COR-L47 (cell line): ENCODE measurements at places on chromosomes 7 and 10.
A peak's percentile ranks its signal among the peaks of the same experiment; 100 is the strongest.

DNA sequence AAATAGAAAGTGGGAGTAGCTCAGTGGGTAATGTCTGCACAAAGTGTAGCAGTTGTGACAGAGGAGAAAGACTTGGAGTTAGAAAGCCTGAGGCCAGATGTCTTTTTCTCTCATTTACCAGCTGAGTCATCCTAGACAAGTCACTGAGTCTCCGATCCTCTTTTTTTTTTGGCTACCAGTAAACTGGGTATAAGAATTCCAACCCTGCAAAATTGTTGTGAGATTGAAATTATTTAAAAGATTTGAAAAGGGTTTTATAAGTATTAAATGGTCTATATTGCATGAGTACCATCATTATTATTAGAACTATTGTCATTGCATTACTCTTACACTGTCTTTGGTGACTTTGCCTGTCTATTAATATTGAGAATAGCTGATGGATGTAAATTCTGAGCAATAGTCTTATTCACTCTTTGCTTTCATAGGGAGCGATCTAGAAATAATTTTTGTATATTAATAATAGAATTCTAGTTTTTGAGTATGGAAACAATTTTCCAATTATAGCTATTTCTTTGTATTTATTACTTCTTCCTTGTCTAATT, 74.0 kb downstream of the ARID5B start:
- no peak for DNase-seq

GRCh38 chr10:17676919-17677318, 33.0 kb downstream of the STAM start:
- DNase-seq, result no peak

- no peak for DNase-seq
Measured at GRCh38 chr7:122402235-122402634, 97.7 kb upstream of the FEZF1 start.

DNA sequence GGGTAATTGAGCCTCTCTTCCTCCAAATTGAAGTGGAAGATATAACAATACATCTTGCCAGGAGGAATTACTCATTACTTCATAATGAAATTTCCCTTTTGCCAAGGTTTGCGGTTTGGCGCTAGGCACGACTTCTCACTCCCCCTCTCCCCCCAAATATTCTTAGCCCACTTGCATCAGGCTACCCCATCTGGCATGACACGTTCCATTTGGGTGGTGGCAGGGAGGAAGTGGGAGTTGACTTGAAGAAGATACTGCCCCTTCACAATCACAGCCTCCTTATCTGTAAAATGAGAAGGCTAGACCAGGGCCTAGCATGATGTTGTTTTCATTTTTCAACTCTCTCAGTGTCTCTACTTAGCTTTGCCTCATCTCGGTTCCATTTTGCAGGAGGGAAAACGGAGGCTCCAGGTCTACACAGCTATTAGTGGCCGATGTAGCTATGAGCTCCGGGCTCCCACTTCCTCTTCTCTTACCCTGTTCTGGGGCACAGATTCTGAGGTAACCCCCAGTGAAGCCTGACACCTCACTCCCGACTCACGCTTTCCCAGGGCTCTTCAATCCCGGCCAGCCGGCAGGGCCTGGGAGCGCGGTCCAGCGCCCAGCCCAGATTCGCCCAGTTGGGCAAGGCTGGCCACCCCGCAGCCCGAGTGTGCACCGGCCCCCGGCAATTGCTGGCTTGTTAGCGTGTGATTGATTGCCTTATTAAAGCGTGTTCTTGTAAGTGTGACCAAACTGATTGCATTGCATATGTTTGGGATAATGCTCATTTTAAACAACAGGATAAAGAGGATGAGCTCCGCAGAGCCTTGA, 6.5 kb downstream of the EVX1 start:
- no peak for DNase-seq

DNA sequence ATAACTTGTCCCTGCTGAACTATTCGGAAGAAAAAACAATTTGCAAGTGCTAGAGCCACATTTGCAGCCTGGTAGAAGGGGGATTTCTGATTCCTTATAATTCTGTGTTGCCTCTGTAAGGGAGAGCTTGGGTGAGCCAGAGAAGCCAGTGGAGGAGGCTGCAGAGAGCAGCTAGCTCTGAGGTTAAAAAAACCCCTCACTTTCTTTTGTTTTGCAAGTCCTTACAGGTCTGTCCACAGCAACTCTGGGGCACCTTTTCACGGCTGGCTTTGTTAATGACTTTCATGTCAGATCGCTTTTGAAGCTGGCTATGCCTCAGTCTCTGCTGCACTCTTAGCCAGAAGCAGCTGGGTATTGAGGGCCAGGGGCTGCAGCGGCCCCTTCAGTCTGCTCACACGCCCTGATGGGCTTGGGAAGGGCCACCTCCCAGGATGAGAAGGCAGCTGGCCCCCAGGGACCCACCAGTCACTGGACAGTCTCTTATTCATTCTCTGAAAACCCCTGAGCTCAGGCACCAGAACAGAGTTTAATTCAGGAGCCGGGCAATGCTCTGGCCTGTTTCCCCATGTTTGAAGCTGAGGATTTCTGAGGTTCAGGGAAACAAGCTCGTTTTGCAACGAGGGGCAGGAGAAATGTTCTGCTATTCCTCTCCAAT, 30.9 kb downstream of the TRIM8 start:
- no peak for DNase-seq

DNA sequence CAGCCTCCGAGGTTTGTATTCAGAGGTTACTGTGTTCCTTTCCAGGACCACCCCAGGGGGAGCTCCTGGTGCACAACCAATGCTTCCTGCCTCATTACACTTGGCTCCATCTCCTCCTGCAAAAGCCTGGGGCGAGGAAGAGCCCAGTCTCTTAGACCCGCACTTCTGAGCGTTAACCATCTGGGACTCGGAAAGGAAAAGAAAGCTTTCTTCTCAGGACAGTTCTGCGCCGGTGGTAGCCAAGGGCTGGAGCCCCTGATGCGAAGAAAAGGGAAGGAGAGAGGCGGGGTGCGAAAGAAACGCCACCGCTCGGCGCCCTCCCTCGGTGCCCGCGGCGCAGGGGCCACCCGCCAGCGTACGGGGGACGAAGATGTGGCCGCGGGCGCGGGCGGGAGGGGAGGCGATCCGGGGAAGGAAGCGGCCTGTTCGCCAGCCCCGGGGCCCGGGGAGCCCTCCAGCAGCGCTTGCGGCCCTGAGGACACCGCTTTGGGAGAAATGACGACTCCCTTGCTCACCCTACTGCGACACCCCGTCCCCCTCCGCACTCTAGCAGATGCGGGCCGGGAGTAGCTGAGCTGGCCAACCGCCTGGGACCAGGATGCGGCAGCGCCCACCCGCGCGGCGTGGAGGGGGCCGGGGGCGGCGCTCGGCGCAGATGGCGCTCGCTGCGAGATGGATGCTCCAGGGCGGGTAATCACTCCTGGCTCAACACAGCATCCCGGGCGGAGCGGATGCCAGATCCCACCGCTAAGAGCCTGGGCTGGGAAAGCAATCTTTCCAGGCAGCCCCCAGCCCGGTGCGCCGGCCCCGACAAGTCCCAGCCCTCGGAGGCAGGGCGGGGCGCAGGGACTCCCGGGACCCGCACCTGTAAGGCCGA, 1.3 kb downstream of the NRCAM start:
- peak; percentile 67 for DNase-seq

- no peak for DNase-seq
Measured at GRCh38 chr10:88314362-88314761, 268.8 kb downstream of the RNLS start.

- no peak for DNase-seq
Measured at GRCh38 chr7:122438006-122438405, 133.5 kb upstream of the FEZF1 start.

DNA sequence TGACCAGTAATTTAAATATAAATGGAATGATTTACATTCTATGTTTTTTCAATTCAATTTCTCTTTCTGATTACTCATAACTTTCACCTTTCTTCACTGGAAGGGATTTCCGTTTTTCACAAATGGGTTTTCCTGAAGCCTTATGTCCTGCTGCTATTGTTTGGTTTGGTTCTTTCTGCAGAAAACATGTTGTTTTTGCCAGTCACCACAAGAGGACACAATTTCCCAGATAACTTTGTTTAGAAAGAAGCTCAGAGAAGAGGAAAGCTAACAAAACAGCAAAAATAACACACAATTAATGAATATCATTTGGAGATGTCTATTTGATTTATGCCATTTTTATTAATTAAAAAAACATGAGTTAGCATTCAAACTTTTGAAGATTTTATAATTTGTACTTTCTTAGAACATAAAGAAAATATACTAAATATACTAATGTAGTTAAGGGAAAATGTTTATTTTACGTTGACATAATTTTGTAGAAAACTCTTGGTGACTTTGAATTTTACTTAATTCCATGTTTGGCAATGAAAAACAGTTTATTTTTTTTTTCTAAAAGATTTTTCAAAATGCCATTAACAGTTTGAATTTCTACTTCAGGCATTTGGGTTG, 4.6 kb upstream of the TWIST1 start:
- peak; percentile 52 for DNase-seq

GRCh38 chr7:156772725-156773124, 120.3 kb downstream of the LMBR1 start:
- no peak for DNase-seq

- peak; percentile 79 for DNase-seq
Measured at GRCh38 chr7:20141666-20142065, 75.5 kb downstream of the MACC1 start.

DNA sequence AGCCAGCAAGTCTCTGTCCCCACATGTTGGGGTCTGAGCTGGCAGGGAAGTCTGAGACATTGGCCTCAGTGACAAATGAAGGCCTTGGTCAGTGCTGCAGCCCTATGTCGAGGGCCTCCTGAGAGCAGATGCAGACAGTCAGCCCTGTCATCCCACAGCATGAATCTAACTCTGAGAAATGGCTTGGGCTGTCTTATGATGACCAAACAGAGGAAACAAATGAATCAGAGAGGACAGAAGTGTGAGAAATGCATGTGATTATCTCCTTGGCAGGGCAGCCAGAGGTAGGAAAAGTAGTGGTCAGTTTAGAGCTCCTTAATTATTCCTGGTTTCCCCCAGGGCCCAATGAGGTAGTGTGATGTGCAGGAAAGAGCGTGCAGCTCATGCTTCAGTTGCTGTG, 287.6 kb downstream of the SORCS3 start:
- DNase-seq, result no peak

- DNase-seq, result no peak
Measured at GRCh38 chr10:10205906-10206305, 811.8 kb upstream of the CELF2 start.

DNA sequence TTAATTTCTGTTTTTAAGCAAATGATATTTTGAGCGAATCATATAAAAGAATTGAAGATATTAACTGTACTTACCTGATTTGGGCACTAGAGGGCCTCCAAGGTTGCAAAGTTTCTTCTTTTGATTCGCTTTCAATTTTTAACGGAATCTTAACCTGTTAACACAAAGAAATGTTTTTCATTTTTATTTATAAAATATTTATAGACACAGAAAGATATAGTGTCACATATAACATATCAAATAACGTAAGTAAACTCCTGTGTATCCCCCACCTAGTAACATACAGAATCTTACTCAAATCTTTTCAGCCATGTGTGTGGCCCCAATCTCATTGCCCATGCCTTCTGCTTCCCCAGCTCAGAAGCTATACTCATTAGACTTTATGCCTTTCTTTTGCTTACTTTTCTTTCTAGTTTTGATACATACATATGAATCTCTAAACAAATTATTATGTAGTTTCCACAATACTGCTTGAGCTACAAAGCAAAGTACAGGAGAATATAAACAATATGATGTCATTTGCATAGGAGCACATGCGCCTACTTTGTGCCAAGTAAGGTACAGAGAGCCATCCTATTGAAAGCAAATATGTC, 49.5 kb upstream of the ZPBP start:
- peak; percentile 10 for DNase-seq

GRCh38 chr10:12406764-12407400, 57.5 kb downstream of the CAMK1D start:
- DNase-seq, result no peak

- DNase-seq, result no peak
Measured at GRCh38 chr7:158186864-158187693, 400.5 kb downstream of the PTPRN2 start.

- no peak for DNase-seq
Measured at GRCh38 chr10:124603376-124604213, 140.6 kb downstream of the FAM53B start.

DNA sequence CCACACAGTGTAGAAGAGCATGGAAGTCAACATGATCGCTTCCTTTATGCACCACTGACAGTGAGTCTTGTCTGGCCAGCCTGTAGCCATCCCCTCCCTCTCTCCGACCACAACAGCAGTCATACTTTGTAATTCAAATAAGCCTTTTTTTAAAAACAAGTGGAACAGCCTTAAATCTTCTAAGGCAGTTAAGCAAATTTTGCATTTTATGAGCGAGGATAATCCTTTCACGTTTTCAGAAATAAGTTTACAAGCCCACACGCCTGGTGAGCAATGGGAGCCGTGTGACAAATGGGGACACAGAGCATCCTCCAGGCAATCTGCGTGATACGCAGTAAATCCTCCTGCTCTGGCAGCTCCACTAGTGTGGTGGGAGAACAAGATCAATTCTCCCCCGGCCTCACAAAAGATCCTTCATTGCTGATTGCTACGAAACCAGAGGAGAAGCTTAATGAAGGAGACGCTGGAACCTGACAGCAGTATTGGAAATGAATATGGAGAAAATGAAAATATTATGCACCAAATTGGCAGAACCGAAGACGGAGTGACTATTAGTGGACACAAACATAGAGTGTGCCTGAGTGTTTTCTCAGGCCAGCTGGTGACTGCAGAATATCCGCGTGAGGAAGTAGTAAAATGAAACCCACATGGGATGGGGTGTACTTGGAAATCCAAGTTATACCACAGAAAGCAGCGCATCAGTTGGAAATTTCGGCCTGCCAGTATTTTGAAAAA, 104.2 kb upstream of the CDCA7L start:
- DNase-seq, result no peak

DNA sequence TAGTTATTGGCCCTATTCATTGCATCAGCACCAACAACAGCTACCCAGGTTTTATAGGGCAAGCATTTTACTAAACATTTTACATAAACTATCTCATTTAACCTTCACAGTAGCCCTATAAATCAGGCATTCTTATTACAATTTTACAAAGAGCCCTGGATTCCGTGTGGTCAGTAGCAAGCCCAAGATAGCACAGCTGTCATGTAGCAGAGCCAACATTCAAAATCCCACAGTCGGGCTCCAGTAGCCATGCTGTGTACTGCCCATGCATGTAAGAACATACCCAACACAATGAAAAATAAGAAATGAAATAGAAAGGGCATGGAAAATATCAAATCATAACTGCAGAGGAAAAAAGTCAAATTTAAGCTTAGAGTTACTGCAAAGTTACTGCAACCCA, 102.3 kb downstream of the NPSR1 start:
- no peak for DNase-seq
